ENCODE measurements at places on chromosomes 11 and 22. TPM values are rescaled to one million over a fixed set of nuclear protein-coding genes. Genes with fewer than 3 reads are reported as not detected.

IL18BP gene
- 4.9 TPM for total RNA-seq

HPX gene
- total RNA-seq, result 0.25 TPM

GGT5 gene
- total RNA-seq, result 1.8 TPM

CDPF1 gene
- 10.4 TPM for total RNA-seq

GLB1L3 gene
- not detected for total RNA-seq

TRIM49B gene
- not detected for total RNA-seq

TSGA10IP gene
- not detected for total RNA-seq

QSER1 gene
- 18.8 TPM for total RNA-seq

UBQLN3 gene
- total RNA-seq, result not detected

GPR83 gene
- total RNA-seq, result 0.08 TPM

MTFP1 gene
- 73.3 TPM for total RNA-seq

KCTD14 gene
- total RNA-seq, result 1.8 TPM

ZC3H12C gene
- 10.1 TPM for total RNA-seq

NTM gene
- total RNA-seq, result not detected

FOLR1 gene
- 0.13 TPM for total RNA-seq

FAM83F gene
- not detected for total RNA-seq

DGCR6 gene
- 0.63 TPM for total RNA-seq

KCNQ1OT1 gene
- total RNA-seq, result 0.03 TPM

APOL3 gene
- total RNA-seq, result 0.10 TPM

TMEM109 gene
- total RNA-seq, result 125 TPM

OR51B4 gene
- not detected for total RNA-seq

PAMR1 gene
- total RNA-seq, result not detected

SLC22A6 gene
- total RNA-seq, result not detected

OR8D4 gene
- total RNA-seq, result not detected

GGTLC3 gene
- not detected for total RNA-seq

OR4D5 gene
- total RNA-seq, result not detected

ACR gene
- total RNA-seq, result not detected

GPHA2 gene
- total RNA-seq, result not detected

GLB1L2 gene
- total RNA-seq, result 1.9 TPM

KCTD21 gene
- total RNA-seq, result 8.7 TPM

SYT9 gene
- total RNA-seq, result 0.18 TPM

MS4A3 gene
- total RNA-seq, result not detected

IGLL5 gene
- total RNA-seq, result not detected

MPZL2 gene
- total RNA-seq, result not detected

TMA7B gene
- not detected for total RNA-seq

CBLIF gene
- total RNA-seq, result not detected

SEPTIN3 gene
- total RNA-seq, result 1.4 TPM

PANX3 gene
- not detected for total RNA-seq

PATE2 gene
- total RNA-seq, result not detected

PTPRCAP gene
- 0.24 TPM for total RNA-seq

TPBGL gene
- 0.27 TPM for total RNA-seq

ARCN1 gene
- 87.1 TPM for total RNA-seq

NCAM1 gene
- not detected for total RNA-seq

WBP2NL gene
- 0.06 TPM for total RNA-seq

MYO7A gene
- total RNA-seq, result 1.2 TPM

C11orf65 gene
- 0.29 TPM for total RNA-seq

ART5 gene
- total RNA-seq, result 0.39 TPM

TP53AIP1 gene
- not detected for total RNA-seq

TRIM51 gene
- total RNA-seq, result not detected

YPEL1 gene
- total RNA-seq, result 0.23 TPM

HORMAD2 gene
- total RNA-seq, result not detected

OR5L2 gene
- total RNA-seq, result not detected

OR51E2 gene
- total RNA-seq, result not detected

SESN3 gene
- 0.14 TPM for total RNA-seq

CDC42EP1 gene
- total RNA-seq, result 27.1 TPM
